ENCODE measurements at places on chromosomes 5 and 9. TPM values are rescaled to one million over a fixed set of nuclear protein-coding genes. Genes with fewer than 3 reads are reported as not detected.

GRCh38 chr5:53167836-53168235, 58.3 kb upstream of the MOCS2 start:
- DNase-seq: peak; percentile 77

NR4A3 gene
- total RNA-seq: 0.10 TPM

GRCh38 chr5:98989727-98990126, 60.9 kb upstream of the CHD1 start:
- DNase-seq: no peak

- no peak for DNase-seq
Observed at GRCh38 chr5:139383275-139383992, at the start of gene SLC23A1. TSS of gene SLC23A1 (minus strand) at chr5:139383297. CDS start at chr5:139383253, 44 bp downstream.

GPX3 gene
- 4.4 TPM for total RNA-seq

- DNase-seq: no peak
Observed at GRCh38 chr9:107584944-107585343, 95.4 kb upstream of the KLF4 start.

GRCh38 chr9:131554843-131555351, 9.6 kb downstream of the PRRT1B start:
- DNase-seq: no peak

CARD19 gene
- total RNA-seq: 179 TPM

CCNI2 gene
- 2.0 TPM for total RNA-seq

ANAPC2 gene
- total RNA-seq: 8.1 TPM

- DNase-seq: no peak
Observed at GRCh38 chr5:151014680-151015343, 5.6 kb upstream of the GPX3 start.

DNA sequence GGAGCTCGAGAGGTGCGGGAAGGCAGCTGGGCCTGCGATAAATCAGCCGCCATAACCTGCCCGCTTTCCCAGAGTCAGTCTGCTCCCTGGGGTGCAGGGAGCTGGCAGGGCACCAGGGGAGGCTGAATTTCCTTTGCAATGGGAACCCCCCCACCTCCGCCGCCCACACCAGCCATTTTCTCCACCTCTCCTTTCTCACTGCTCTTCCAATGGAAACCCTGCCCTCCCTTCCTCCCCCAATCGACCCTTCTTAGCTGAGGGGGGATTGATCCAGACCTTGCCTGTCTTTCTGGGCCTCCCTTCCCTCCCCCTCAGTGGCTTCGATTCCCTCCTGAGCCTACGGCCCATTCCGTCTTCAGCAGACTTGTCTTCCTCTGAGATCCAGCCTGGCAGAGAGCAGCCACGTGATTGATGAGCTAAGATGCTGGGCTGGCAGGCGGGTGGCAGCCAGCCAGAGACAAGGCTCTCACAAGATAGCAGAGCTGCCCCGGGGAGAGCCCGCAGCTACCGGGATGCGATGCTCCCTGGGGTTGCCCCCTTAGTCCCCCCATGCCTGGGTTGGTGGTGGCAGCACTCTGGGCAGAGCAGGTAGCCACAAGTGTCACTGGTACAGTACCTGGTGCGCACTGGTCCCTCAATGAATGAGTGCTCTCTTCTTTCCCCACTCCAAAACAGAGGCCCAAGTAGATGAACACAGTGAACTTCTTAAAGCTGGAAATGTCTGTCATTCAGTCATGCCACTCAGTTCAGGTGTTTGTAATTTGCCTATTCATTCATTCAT, 53.7 kb upstream of the FABP6 start:
- DNase-seq: peak; percentile 75

GRCh38 chr9:105295986-105296385, 51.5 kb downstream of the SLC44A1 start:
- no peak for DNase-seq

DNA sequence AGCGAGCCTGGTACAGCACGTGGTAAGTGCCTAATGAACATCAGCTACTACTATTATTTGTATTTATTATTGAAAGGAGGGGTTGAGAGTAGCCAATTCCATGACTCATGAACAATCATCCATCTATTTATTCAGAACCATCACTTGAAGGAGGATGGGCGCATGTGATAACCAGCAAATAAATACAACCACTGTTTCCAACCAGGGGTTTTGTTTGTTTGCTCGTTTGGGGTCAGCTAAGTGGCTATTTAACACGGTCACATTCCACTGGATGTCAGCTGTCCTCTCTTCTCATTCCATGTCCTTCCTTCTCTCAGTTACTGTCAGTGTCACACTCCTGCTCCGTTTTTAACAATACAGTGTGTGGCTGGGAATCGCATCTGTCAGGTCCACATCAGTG, 8.6 kb downstream of the RAPGEF1 start:
- no peak for DNase-seq

DNA sequence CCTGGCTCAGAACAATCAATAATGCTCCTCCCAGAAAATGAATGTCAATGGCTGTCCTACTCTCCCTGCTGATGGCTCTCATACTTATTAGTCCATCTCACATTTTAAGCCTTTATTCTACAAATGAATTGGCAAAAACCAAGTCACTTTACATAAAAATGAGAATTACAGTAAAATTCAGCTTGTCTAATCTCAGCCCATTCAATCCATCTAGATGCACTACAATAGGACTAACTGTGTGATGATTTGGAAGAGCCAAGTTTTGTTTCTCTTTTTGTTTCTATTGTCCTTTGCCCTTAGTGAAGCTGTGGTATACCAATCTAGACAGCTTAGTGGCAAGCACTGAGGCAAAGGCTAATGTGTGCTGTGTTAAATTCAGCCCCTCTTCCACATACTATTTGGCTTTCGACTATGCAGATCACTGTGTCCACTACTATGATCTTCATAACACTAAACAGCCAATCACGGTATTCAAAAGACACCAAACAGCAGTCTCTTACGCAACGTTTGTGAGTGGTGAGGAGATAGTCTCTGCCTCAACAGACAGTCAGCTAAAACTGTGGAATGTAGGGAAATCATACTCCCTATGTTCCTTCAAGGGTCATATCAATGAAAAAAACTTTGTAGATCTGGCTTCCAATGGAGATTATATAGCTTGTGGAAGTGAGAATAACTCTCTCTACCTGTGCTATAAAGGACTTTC, 140.8 kb upstream of the ZNF462 start:
- no peak for DNase-seq

- DNase-seq: no peak
Observed at GRCh38 chr9:136603216-136603615, 57.4 kb upstream of the NOTCH1 start.

NRARP gene
- 0.12 TPM for total RNA-seq

- no peak for DNase-seq
Observed at GRCh38 chr9:36169708-36170107, 520 bp downstream of the CCIN start.

DNA sequence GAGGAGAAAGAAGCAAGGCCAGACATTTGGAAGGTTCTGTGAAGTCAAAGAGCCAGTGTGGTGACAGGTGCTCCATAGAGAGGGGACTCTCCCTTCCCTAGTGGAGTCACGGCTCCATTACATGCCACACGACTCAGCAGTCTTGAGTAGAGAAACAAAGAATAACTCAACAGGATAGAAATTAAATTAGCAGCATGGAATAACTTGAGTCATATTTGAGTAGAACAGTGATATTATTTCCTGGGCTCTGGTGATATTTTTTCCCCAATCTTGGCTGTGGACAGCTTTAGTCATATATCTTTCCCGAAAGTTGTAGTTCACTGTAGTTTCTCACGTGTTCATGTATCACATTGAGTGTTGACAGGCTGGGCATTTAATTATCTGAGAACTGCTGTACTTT, 149.7 kb upstream of the EFNA5 start:
- no peak for DNase-seq

- DNase-seq: peak; percentile 3
Observed at GRCh38 chr5:100444961-100445360, 90.2 kb upstream of the FAM174A start.

FAM200C gene
- 7.4 TPM for total RNA-seq

GRCh38 chr5:11564706-11565105, 339.5 kb downstream of the CTNND2 start:
- no peak for DNase-seq

- DNase-seq: no peak
Observed at GRCh38 chr5:65825408-65826328, 100.7 kb upstream of the ERBIN start.

SPATA31A7 gene
- total RNA-seq: not detected

GRCh38 chr9:122810306-122810946, 10.5 kb downstream of the OR1K1 start:
- peak; percentile 61 for DNase-seq

LRRC19 gene
- total RNA-seq: not detected

TEX10 gene
- total RNA-seq: 38.3 TPM

RASGEF1C gene
- total RNA-seq: 0.24 TPM

DNA sequence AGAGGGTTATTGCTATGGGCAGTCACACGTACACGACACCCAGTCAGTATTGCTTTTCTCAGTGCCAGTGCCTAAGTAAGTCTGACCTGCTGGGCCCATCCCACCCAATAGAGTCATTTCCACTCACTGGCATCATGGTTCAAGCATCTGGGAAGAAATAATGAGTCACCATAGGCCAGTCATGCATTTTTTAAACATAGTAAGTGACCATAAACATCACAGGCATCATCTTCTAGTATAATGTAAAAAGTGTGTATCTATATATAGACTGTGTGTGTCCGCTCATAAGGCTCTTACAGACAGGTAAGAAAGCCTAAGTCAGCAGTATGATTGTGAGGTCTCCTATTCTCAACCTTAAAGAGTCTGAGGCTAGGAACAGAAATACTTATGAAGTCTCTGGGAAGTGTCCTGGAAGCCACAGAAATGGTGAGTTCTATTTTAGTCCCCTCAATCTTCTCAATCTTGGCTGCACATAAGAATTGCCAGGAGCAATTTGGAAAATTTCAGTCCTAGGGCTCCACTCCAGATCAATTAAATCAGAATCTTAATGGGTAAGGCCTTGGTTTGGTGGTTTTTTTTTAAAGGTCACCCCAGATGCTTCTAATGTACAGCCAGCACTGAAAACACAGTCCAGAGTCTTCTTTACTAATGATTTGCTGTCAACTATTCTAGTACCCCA, 65.2 kb downstream of the ZNF366 start:
- DNase-seq: peak; percentile 95

DNA sequence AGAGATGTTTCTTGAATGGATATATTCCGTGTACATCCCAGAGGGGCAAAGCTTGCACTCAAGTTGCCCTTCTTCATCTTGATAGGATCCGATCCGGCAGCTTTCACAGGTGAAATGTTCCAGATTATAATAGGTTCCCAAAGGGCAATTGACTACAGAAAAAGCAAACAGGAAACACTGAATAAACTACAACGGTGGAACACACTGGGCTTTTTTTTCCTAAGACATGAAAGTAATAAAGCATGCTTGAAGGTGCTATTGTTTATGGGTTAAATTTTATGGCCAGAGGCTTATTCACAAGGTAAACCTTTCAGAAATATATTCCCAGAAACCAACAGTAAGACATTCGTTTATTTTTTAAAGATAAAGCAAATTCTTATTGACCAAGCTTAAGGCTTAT, 110.6 kb downstream of the SVEP1 start:
- DNase-seq: no peak

CATSPER3 gene
- not detected for total RNA-seq

ANKRD33B gene
- total RNA-seq: 0.36 TPM

DNA sequence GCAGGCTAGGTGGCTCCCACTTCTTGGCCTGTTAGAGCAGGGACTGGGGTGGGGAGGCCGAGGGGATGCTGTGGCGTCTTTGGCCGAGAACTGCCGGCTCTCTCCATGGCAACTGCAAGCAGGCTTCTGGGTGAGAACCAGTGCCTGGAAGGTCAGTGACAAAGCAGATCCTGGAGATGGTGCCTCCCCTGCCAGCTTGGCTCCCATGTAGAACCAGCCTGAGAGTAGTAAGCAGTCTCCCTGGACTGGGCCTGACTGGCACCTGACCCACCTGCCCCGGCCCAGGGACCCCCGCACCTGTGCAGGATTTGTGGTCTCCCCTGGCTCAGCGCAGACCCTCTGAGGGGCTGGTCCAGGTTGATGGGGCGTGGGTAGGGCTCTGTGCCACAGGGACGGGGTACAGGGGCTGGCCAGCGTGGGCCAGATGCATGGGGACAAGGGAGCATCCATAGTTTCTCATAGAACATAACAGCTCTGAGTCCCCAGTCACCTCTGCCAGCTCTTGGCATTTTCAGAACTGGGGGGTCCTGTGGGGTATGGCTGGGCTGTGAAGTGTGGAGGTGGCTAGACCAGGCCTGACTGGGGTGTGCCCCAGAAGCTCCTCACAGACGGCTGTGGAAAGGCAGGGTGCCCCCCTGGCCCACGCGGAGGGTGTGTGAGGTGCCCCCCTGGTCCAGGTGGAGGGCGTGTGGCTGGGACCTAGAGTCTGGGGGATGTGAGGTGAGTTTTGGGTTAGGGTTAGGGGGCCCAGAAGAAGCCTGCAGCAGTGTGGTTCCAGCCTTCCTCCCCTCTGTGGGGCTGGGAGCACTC, 22.2 kb downstream of the CACNA1B start:
- no peak for DNase-seq

GRCh38 chr9:23341346-23341745, 484.7 kb downstream of the ELAVL2 start:
- DNase-seq: no peak

DOCK8 gene
- total RNA-seq: not detected

DNA sequence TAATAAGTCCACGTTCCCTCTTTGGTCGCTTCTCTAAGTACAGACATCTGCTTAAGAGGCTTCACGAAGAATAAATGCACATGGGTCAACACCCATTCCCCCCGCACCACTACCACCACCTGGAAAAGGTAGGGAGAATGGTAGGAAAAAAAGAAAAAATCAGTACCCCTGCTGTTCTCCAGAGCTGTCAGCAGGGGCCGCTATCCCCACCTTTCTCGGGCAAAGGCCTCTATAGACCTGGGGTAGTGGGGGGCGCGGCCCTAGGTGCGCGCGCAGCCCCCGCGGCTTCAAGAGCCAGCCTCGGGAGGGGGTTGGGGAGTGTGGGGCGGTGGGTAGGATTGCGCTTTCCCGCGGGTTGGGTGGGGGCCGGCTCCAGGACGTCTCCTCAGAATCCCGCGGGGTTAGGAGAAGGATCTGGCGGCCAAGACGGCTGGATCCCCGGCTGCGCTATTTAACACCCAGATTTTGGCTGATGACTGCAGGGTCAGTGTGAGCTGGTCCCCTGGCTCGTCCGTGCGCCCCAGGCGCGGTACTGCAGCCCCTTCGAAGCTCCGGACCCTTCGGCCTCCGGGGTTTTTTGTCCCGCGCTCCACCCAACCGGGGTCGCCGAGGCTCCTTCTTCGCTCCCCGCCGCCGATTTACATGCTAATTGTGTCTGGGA, 1.6 kb upstream of the SEMA6A start:
- peak; percentile 29 for DNase-seq

GRCh38 chr9:14453286-14453685, 139.3 kb upstream of the NFIB start:
- DNase-seq: no peak

LCN9 gene
- not detected for total RNA-seq

GRCh38 chr5:177086654-177087397, at the start of gene FGFR4:
TSS of gene FGFR4 (plus strand) at chr5:177086915. CDS start at chr5:177089603, 2,688 bp downstream.
- DNase-seq: peak; percentile 46

DNA sequence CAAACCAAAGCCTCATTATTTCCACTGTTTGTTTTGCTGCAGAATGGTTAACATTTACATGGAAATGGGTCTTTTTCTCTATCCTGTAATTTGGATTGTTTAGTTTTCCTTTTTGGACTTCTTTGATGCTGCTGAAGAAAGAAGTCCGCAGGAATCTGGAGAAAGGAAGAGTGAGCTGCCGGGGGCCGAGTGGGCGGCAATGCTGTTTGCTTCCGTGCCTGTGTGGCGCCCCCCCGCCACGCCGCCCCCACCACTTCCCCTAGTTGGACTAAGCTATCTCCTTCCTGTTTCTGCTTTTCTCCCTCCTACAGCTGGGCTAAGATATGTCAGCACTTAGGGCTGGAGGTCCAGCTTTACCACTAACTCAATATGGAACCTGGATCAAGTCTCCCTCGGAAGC, 39.7 kb downstream of the ACTL7B start:
- DNase-seq: no peak

- no peak for DNase-seq
Observed at GRCh38 chr9:117992006-117992405, 287.8 kb downstream of the TLR4 start.

ABCA1 gene
- total RNA-seq: 20.8 TPM

ACER2 gene
- 1.5 TPM for total RNA-seq
